Stimulated activated CD4-positive, alpha-beta T cell treated with anti-CD3 and anti-CD28 coated beads, Interleukin-1b, Interleukin-23, amount 100 ng/mL, for 1 hour (primary cell): ENCODE measurements at places on chromosomes 4 and X.

DNA sequence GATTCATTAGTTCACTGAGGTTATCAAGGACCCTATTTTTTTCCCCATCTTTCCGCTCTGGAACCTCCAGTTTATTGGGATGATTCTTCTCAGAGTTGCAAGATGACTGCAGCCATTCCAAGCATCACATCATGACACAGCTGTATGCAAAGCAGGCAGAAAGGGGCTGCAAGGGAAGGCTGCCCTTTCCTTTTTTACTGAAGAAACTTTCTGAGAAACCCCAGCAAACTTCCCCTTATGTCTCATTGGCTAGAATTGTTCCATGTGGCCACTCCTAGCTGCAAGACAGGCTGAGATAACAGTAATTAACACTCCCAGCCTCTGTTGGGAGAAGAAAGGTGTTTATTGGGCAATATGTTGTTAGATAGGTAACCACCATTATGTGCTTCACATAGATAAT, 102.6 kb downstream of the SATL1 start:
- no peak for DNase-seq

DNA sequence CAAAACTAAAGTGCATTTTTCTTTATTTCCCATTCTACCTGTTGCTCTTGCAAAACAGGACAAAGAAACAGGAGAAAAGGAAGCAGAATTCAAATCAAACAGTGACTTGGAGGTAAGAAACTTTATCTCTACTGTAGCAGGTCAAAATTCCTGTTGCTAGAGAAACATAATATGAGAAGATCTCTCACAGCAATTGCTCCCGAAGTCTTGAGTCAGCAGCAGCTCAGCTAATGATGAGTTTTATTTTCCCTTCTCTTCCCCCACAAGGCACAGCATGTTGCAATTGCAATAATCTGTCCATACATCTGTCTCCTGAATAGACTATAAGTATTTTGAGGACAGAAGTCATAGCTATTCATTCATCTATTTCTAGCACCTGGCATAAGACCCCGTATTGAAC, 112.7 kb downstream of the CLNK start:
- DNase-seq = no peak

DNA sequence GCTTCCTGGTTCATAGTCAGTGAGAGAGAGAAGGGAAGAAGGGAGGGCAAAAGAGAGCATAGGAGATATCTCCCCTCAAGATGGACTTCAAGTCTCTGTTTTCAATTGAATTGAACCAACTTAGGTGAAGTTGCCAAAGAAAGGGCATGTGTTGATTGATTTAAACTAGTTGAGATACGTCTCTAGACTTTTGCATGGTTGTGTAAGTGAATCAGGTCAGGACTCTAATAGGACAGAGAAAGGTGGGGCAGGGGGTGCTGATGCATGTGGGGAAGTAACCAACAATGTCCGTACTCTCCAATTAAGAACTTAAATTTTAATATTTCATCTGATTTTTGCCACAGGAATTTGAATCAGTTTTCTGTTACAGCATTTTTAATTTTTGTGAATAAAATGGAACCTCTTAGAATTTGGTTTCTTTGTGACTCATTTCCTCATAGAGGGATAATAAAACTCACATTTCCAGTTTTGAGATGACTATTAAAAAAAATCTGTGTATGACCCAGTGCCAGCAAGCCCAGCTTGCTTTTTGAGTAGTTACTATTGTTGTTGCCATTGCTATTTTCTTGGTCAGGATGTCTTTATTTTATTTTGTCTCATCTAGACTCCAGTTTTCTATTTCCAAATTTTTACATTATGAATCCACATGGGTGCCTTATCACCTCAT, 37.3 kb downstream of the SLIT2 start:
- no peak for DNase-seq

DNA sequence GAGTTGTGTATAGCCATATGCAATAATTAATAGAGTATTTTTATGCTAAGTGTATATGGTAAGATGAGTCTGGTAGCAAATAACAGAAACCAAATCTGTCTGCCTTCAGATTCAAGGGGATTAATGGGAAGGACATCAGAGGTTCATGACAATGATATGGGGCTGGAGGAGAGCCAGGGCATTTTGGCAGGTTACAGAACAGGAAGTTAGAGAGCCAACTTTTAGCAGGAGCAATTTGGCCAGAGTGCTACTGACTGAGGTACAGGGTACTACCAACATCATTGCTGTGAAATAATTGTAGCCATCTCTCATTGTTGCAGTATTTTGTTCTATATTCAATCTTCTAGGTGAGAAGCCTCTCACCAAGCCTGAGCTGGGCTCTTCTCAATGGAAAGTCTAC, 210.9 kb upstream of the FAM47A start:
- DNase-seq = no peak

DNA sequence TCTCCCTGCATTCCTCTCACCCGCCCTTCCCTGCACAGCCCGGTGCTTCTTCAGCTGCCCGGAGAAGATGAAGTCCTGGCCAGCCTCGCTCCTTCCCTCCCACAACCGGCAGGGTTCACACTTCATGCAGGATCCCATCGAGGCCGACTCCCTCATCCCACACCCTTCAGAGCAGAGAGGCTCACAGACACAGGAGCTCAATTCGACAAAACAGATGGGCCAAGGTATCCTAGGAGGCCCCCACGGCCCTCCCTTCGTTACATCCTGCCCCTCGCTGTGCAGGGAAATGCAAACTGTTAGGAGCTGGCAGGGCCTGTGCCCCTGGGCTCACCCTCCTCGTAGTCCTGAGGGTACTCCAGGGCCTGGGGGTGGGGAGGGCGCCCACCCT, 238.1 kb downstream of the DHRSX start:
- no peak for DNase-seq

DNA sequence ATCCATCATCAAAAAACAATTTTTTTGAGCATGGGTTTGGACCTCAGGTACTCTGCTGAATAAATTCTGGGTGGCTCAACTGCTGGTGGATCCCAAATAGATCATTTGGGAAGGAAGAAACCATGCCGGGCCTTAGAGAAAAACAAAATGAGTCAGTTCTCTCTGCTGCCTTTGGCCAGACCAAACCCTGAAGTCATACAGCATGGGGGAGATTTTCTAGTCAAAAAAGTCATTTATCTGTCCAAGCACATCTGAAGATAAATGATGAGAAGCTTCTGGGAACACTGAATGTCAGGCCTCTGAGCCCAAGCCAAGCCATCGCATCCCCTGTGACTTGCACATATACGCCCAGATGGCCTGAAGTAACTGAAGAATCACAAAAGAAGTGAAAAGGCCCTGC, 261.4 kb downstream of the DHX15 start:
- no peak for DNase-seq

DNA sequence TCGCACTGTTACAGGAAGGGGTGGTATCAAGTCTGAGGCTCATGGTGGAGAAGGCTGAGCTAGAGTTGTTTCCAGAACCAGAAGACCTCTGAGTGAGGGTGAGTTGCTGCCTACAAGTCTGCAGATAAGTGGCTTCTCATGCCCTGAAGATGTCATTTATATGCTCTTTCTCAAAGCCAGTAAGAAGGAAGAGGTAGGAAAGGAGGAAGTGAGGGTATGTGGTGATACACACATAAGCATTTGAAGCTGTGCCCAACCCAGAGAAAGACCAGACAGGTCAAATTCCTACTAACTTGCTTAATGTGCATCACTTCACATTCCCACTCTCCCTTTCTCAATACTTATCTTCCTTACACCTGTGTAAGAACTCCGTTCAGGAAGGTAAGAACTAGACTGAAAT, at the start of gene PPBP:
TSS of gene PPBP (minus strand) at position 130 of the 400 bp plus-strand sequence. CDS start at position 43, 87 bp downstream.
- DNase-seq = no peak

DNA sequence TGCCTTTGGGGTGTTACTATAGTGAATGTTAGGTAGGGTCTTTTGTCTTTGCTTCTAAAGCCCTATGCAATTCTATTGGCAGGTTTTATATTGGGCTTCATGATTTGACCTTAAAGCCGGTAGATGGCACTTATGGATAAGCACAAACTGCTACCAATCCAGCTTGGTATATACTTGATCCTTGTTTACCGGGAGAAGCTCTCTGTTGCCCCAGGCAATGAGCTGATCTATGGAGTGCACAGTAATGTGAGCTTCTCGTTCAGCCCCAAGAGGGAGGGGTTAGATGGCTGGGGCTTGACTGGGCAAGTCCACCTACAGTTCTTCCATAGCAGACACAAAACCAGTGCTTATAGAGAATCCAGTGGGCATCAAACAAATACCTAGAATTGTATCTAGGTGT, 287.2 kb upstream of the CT83 start:
- no peak for DNase-seq

- DNase-seq = no peak
Observed at GRCh38 chr4:129532573-129532972, 436.6 kb downstream of the C4orf33 start.

DNA sequence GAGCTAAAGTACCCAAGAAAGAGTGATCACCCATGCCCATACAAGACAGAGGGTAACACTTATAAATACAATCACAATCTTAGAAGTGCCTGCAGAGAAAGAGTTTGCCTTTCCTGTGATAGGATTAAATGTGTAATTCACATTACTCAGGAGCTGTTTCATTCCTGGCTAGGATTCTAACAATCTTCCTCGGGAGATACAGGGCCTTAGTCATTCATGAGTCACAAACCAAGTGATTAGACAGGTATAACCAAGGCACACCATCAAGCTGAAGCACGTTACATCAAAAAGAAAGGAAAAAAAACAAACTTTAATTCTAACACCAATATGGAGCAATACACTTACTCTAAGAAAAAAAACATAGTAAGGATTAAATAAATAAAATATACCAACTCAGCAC, 14.9 kb downstream of the ABCG2 start:
- DNase-seq = no peak

- DNase-seq = no peak
Observed at GRCh38 chr4:84529169-84529751, 30.2 kb upstream of the NKX6-1 start.

DNA sequence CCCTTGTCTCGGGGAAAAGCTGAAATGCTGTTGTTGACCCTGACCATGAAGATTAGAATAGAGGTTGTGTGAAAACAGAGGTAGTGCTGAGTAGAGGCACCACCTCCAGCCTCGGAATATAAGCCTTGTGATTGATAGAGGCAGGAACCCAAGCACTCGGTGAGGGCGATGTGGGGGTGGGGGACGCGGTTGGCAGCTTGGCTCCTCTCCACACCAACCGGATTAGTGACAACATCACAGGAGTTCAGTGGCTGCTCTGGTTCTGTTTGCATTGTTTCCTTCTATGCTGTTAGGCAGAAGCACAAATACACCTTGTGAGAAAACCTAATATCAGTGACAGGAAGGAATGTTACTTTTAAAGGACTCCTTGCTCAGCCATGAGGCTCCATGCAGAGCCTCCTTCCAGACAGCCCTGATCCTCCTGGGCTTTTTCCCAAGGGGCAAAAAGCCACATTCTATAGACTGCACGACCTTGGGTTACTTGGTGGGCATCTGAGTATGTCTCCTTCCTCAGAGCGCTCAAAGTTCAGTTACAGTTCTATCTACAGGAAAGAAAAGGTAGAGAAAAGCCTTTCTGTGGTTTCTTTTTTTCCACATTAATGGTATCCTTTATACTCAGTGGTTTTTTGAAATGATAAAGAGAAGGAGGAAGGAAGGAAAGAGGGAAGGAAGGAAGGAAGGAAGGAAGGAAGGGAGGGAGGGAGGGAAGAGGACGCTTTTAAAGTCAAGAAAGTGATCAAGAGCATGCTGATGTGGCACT, 150.4 kb upstream of the NOCT start:
- DNase-seq = no peak

DNA sequence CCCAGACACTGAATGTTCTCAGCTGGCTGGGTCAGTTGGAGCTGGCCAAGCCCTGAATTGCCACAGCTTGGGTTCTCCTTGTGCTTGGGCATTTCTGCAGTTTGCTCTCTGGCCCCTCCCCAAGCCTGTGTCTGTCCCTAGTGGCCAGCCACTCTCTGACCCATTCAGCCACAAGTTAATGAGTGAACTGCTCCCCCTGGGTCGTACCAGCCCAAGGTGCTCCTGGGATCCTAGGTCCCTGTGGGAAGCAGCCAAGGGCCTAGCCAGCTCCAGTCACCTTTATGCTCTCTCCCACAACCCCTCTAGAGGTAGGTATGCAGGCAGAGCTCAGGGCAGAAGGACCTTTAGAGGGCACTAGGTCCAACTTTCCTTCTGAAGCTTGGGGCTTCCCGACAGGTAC, 51.5 kb downstream of the STARD8 start:
- DNase-seq = no peak

- DNase-seq = no peak
Observed at GRCh38 chrX:36867143-36867542, 141.0 kb upstream of the FAM47C start.

- no peak for DNase-seq
Observed at GRCh38 chr4:133287396-133287795, 138.3 kb downstream of the PCDH10 start.

- no peak for DNase-seq
Observed at GRCh38 chrX:5220421-5220820, 1008.2 kb downstream of the NLGN4X start.

DNA sequence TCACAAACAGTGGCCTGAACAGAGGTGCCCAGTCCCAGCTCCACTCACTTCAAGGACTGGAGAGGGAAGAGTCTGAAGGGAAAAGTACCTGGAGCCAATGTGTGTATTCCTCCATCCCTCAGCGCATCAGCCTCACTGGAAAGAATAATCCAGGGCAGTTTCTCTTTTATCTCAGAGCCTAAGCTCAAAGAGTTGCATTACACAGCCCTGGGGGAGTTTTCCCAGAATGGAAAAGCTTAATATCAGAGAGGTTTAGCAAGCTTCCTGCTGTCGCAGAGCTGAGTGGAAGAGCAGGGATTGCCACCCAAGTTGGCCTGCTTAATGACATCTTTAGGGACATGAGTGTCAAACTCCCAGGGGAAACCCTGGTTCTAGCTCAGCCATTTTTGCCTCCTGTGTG, 80.4 kb upstream of the MSX1 start:
- DNase-seq = no peak

GRCh38 chr4:71540749-71541269, 202.0 kb downstream of the SLC4A4 start:
- DNase-seq = no peak

DNA sequence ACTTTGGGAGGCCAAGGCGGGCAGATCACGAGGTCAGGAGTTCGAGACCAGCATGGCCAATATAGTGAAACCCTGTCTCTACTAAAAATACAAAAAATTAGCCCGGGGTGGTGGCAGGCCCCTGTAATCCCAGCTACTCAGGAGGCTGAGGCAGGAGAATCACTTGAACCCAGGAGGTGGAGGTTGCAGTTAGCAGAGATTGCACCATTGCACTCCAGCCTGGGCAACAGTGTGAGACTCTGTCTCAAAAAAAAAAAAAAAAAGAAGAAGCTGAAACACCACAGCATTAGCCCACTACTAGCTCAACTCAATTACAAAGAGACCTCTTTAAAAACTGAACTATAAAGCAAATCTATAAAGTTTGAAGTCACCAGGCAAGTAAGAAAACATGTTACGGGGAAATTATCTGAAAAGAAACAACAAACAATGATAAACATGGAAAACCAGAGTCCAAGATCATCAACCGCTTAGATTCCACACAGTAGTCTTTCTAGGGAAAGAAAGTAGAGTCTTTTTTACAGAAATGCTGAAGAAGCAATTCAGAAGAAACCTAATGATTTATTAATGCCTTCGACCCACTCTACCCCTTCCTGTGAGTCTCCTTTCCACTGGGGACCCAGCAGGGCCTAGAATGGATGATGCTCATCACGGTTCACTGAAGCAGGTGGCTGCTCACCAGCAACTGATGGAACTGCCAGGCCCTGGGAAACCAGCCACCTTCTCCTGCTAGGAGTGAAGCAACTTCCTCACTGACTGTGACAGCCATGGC, 6.6 kb downstream of the SAT1 start:
- DNase-seq = no peak
